Substantia nigra (tissue), 51 donors: ENCODE measurements at places on chromosomes 7 and 10.

- no peak for DNase-seq
Observed at GRCh38 chr7:121449735-121450240, 53.7 kb upstream of the FAM3C start.

DNA sequence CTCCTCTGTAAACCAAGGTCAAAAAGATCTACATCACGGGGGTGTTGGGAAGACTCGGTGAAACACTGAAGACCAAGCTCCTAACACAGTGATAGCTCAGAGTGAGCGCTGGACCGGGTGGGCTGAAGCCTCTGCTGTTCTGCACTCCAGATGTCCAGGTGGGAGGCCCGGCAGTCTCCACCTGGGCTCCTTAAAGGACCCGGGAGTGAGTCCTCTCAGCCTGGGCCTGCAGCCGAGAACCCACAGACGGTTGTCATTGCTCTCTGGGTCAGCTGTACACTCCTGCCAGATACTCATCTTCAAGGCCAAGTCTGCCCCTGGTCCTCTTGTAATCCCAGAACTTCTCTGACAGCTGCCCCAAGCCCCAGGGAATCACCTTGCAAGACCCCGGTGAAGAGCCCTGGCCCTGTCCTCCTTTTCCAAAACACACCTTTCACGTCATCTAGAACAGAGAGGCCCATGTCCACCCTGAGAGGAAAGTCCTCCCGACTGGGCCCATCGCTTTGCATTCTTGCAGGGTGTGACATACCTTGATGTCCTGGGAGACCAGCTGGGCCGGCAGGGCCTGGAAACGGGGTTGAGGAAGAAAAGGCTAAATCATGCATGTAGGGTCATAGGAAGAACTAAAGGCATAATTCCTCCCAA, 43.7 kb downstream of the COL17A1 start:
- DNase-seq = no peak

- no peak for DNase-seq
Observed at GRCh38 chr7:80463272-80463920, 48.5 kb downstream of the GNAT3 start.

- no peak for DNase-seq
Observed at GRCh38 chr10:7054915-7055314, 355.9 kb downstream of the SFMBT2 start.

DNA sequence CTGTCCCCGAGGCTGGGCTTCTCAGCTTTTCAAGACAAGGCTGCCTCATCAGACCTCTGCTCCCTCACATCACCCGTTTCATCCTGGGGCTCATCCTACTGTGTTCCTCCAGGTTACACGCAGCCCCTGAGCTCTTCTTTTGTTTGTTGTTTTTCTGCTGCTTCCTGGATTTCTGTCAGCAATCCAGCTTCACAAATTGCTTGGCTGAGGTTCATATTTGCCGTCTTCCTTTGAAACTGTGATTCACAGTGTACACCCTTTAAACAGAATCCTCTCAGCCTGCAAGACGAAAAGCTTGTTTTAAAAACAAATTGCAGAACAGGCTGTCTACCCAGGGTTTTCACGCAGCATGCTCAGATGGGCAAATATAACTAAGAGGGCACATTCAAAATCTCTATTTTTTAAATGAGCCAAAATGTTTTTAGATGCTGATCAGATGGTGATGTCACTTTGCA, 39.1 kb upstream of the PARD3 start:
- DNase-seq = no peak

GRCh38 chr7:55569797-55570196, 2.5 kb downstream of the VOPP1 start:
- no peak for DNase-seq

GRCh38 chr10:90041585-90041984, 340.2 kb downstream of the KIF20B start:
- DNase-seq = no peak

DNA sequence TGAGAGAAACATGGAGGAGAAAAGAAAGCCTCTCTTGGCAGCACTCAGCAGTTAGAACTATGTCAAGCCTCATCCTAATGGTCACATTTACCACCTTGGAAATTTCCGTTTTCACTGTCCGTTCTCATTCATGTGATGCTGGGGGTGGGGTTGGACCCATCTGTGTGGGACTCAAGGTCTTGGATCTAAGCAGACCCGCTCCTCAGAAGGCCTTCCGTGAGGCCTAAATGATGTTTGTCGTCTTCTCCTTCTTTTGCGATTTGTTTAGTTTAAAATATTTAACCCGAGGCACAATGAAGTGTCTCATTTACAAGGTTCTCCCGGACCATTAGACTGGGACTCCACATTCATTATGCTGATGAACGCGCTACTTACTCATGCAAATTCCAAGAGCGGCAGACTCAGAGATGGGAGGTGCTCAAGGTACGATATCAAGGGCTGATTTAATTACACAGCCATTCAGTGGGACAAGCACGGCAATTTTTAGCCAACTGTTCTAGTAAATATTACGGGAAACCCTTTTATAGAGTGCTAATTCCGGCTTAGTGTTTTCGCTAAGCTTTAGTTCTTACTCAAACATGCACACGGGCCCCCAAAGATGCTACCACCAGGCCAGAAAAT, 109.1 kb upstream of the EFCAB10 start:
- DNase-seq = no peak

- DNase-seq = no peak
Observed at GRCh38 chr7:102132209-102132752, 154.4 kb upstream of the SH2B2 start.

GRCh38 chr7:146956321-146956720, 839.7 kb downstream of the CNTNAP2 start:
- no peak for DNase-seq

DNA sequence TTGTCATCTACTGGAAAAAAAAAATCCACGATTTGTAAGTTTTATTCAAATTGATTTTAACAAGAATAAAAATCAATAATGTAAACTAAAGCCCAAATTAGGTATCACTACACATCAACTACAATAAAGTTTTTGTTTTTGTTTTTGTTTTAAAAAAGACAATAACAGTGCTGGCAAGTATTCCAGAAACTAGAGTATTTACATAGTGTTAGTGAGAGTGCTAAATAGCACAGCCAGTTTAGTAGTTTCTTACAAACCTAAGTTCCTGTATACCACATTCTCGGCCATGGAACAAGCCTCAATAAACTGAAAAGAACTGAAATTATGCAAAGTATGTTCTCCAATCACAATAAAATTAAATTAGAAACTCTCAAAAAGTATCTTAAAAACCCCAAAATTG, 8.1 kb downstream of the ARHGAP12 start:
- no peak for DNase-seq

- no peak for DNase-seq
Observed at GRCh38 chr10:122475591-122476332, 14.4 kb downstream of the HTRA1 start.

DNA sequence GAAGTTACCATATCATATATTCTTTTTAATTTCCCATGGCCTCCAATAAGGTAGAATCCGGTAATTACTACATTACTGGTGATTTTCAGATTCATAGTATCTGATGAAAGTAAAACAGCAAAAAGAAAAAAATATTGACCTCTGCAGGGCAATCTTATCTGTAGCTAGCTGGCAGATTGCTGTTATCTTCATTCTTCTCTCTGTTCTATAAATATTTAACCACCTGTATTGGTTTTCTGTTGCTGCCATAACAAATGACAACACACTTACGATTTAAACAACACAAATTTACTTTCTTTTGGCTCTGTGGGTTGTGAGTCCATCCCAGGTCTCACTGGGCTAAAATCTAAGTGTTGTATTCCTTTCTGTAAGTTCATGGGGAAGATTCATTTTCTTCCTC, 164.5 kb downstream of the ZEB1 start:
- DNase-seq = no peak

- no peak for DNase-seq
Observed at GRCh38 chr7:116197360-116197759, 13.0 kb upstream of the TES start.

DNA sequence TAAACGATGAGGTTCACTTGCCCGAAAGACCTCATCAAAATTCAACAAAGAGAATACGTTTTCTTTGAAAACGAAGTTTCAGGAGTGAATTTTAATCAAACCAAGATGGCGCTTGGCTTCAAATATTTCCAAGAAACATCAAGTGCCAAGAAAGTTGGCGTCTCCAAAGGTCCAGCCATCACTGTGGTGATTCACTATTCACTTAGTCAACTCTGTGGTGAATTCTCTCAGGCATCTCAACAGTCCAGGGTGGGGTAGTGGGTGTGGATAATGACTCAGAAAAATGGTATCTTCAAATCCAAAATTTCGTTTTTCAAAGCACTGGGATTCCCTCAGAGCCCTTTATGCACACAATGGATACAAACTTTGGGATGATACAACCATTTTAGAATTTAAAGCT, 133.1 kb downstream of the SVIL start:
- DNase-seq = no peak

GRCh38 chr7:80905334-80905733, 13.5 kb downstream of the SEMA3C start:
- DNase-seq = no peak

GRCh38 chr10:88383276-88383675, 199.8 kb downstream of the RNLS start:
- no peak for DNase-seq

- DNase-seq = no peak
Observed at GRCh38 chr7:37336259-37336658, 112.4 kb downstream of the ELMO1 start.

DNA sequence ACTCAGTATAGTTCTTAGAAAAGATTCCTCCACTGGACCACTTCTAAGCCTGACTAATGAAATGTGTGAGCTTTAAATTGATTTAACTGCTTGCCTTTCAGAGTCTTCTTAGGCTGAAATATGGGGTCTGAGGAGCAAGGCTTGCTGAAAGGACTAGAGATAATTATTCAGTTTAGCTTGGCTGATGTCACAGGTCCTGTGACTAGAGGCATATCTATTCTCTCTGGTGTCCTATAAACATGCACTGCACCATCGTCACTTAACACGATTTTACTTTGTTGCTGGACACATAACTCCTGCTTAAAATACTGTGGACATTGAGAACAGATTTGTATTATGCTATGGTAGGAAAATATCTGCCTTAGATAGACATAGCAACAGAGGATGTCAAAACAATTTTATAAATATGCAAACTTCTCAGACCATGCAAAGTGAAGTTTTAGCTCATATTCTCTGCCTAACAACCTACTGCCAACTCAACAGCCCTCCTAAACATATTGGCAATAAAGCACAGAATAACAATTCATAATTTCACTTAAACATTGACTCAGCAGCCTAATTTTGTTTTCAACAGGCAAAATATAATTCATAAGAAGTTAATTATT, 80.2 kb downstream of the RNF133 start:
- DNase-seq = no peak

- no peak for DNase-seq
Observed at GRCh38 chr7:73705551-73705920, 13.9 kb downstream of the STX1A start.

GRCh38 chr7:114806590-114807162, 115.2 kb upstream of the MDFIC start:
- no peak for DNase-seq
